ENCODE measurements at places on chromosomes 12 and 14.

DNA sequence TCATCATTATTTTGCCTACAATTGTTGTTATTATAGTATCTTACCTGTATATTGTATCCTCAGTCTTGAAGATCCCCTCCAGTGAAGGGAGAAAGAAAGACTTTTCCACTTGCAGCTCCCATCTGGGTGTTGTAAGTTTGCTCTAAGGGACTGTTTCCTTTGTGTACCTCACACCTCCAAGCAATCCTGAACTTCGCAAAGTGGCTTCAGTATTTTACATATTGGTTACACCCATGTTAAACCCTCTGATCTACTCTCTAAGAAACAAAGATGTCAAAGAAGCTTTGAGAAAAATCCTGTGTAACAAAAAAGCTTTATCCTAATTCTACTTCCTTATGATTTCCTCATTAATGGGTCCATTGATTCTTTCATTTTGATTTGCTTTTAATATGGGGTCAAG, 10.1 kb upstream of the OR9K2 start:
- DNase-seq = no peak

DNA sequence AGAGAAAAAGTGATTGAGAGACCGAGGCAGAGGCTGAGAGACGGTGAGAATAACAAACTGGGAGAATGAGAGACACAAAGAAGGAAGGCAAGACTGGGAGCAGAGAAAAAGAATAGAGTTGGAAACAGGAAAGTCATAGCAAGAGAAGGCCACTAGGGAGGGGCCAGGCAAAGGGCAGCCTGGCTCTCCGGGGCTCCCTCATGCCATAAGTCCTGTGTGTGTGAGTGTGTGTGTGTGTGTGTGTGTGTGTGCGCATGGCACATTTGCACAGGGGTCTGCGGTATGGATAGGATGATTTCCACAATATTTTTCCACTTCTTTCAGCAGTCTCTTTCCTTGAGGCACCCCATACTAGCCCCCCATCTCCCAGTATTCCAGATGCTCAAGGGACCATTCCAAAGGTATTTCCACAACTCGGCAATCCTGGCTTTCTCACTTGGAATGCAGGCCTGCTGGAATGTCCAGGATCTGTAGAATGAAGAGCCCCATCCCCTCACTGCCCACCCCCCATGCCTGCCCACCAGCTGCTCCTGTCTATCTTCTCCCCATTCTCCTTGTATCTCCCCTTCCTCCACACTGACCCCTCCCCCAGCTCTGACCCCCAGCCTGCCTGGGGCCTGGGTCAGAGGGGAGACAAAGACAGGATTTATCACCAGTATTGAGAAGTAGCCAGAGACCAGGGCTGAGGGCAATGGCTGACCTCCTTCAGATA, 9.0 kb downstream of the GPR84 start:
- no peak for DNase-seq

DNA sequence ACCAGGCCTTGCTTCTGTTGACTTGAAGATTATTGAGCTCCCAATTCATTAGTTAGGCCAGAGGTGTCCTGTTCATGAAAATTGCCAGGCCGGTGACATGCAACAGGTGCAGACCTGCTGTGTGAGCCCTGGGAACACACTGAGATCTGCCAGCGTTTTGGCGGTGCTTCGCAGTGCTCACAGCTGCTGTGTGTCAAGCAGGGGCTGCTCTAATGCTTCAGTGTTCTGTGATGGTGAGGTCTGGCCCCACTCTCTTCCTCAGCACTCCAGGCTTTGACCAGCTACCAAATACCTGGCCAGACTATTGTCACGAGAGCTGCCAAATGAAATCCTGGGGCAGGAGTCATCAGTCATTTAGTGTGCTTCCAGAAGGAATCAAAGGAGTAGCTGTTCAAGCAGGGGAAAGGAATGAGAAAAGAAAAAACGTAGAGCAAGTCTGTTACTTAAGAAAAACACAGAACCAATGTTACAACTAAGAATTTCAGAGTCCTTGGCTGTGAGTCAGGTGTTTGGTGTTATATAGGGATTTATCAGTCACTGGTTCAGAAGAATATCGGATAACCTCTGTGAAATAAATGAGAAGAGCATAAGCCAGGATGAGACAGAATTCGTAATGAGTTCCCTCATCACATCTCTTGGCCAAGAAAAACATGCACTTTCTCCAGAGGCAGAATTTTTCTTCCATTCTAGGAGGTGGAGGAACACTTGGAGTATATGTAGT, 150.8 kb downstream of the FBXL14 start:
- DNase-seq = no peak

DNA sequence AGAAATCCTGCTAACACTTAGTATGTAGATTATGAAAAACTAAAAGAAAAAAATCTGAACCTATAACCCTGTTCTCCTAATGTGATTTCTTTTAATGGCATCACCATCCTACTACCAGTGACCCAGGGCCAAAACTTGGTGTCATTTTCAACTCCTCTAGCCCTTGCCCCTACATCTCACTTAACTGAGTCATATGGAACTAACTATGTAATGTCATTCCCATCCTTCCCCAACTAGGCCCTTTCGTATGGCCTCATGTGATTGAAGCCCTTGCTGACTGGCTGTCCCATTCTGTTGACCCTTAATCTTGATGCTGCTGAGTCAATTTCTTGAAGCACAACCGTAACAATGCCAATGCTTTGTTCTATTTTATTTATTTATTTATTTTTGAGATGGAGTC, 7.6 kb downstream of the DMAC2L start:
- DNase-seq = no peak

- no peak for DNase-seq
Measured at GRCh38 chr14:97380539-97380941, 583.4 kb downstream of the VRK1 start.

DNA sequence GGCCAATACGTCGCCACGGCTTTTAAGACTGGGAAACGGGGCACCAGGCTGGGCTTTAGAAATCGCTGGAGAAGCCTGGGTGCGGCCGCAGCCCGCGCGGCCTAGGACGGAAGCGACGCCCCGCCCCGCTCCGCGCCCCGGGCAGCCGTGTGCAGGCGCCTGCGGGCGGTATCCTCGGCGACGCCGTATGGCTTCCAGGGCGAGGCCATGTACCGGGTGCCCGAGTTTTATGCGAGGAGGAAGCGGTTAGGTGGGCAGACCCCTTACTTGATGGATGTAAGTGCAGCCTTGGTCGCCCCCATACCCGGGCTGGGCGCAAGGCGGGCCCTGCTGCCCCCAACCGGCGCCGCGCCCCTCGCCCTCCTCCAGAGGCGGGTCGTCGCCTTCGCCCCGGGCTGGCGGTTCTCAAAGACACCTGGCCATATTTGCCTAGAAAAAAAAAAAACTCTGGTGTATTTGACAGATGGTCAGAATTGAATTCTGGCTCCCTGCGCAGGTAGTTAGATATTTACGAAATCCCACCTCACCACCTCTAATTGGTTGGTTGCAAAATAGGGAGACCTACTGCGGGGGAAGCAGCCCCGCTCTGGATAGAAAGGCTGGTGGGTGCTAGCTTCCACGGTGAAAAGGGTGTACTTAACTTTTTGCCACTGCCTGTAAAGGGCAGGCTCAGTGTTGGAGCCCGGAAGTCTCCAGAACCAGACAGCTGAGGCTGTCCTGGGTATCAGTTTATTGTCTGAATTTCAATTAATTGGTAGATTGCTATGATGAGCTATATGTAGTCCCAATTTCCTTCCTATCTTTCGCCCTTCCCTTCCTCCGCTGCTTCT, at the start of gene PPP1R36:
PPP1R36 (plus strand) TSS at position 171 of the 830 bp plus-strand sequence; CDS start at position 208, 37 bp downstream.
- no peak for DNase-seq

All from hematopoietic multipotent progenitor cell treated with erythropoietin and hydrocortisone succinate and interleukin-3 and kit ligand, for 17 days (in vitro differentiated cells).